ENCODE measurements at places on chromosomes 2 and 18.

DNA sequence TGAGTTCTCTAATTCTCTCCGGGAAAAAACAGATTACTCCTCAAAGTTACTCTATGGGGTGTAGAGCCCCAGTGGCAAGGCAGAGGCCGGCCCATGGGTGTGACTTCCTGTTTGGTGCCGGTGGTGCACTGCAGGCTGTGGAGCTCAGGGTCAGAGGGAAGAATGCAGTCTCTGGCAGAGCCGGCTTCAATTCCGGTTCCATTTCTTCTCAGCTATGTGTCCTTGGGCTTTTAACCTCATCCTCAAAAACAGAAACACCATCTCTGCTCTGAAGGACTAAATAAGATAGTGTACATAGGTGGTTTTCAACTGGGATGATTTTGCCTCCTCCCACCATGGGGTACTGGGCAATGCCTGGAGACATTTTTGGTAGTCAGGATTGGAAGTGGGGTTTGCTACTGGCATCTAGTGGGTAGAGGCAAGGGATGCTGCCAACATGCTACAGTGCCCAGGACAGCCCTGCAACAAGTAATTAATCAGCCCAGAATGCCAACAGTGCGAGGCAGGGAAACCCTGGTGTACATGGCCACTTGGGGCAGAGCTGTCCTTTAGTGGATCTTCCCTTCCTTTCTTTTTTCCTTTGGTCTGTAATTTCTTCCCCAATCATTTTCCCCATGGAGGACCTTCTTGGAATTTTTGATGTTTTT lies 81.2 kb downstream of the INSIG2 start:
- no peak for DNase-seq

DNA sequence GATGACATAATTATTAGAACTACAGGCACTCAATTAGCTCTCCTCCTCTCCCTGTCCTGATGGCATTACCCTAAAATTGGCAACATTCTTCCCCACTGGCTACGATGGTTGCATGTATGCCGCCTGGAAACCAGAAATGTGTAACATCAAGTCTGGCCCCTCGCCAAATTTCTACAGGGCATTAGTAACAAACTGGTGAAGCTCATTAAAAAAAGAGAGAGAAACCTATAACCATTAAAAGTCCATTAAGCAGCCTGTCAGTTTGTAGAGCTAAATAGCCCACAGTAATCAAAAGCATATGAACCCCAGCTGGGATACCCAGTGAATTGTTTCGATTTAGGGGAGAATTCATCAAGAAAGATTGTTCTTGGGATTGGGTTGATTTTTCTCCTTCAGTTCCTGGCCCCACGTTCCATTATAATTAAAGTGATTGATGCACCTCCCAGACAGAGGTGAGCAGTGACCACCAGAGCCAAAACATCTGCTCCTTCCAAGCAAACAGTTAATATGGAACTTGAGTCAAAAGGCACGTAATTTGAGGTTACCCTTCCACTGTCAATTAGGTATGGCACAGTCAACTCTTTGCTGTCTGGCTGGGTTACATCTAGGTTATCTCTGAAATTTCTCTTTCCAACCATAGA lies 208.6 kb downstream of the C1D start:
- DNase-seq: no peak

GRCh38 chr18:23300231-23300805 lies 152.8 kb upstream of the RIOK3 start:
- no peak for DNase-seq

- DNase-seq: no peak
Measured at GRCh38 chr2:201402651-201403562, 45.8 kb upstream of the FLACC1 start.

DNA sequence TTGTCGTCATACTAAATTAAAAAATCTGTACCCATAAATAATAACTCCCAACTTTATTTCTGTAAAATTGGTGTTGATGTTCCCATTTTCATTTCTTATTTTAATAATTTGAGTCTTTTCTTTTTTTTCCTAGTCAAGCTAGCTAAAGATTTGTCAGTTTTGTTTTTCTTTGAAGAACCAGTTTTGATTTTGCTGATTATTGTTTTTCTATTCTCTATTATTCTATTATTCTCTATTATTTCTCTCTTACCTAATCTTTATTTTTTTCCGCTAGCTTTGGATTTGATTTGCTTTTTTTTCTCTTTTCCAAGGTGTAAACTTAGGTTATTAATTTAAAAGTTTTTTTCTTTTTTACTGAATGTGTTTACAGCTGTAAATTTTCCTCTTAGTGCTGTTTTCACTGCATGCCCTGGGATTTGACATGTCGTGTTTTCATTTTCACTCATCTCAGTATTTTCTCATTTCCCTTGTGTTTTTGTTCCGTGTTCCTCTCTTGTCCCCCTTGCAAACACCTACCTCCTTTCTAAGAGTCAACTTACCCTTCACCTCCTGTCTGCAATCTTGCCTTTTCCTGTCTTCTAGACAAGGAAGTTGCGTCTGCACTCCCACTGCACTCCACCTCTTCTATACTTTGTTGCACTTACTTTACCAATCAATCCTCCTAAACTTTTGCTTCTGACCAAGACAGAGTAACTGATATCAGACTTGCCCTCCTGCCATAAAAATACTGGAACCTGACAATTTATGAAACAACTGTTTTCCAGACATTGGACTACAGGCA lies 18.8 kb downstream of the PSMG2 start:
- DNase-seq: no peak

DNA sequence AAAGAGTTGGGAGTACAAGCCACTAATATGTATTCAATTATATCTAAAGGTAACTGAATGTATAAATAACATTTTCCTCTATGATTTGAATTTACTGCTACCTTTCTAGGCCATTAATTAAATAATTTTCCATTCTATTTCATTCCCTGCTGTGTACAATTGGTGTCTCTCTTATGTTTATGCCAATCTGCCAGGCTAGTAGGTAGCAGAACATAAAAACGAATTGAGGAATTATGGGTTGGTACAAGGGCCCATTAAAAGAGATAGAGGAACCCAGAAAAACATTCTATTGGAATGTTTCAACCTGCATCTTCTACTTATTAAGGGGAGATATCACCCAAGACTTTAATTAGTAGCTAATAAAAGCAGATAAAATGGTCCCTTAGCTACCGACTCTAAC lies 32.2 kb downstream of the AKAIN1 start:
- no peak for DNase-seq

- DNase-seq: no peak
Measured at GRCh38 chr2:161134547-161135518, 25.4 kb upstream of the TANK start.

DNA sequence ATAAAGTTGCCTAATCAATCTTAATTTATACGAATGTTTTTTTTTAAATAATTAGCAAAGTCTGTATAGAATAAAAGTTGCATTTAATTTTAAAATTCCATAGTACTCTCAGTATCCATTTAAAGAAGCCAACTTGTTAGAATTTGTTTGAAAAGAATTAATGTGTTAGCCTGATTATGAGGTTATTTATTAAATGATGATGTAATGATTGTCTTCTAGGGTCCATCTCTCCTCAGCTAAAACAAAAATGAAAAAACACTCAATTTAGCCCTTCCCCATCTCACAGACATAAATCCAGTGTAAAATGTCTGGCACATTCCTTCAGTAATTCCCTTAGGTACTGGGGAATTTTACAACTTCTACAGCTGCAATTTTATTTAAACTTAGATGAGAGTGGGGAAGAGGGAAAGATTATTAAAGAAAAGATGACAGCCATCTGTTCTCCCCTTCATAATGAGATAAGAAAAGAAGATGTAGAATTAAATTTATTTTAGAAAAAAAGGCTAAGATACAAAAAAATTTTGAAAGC lies 68.6 kb downstream of the BARD1 start:
- DNase-seq: no peak

- no peak for DNase-seq
Measured at GRCh38 chr18:24018299-24018886, 3.8 kb downstream of the TTC39C start.

- DNase-seq: no peak
Measured at GRCh38 chr2:101173707-101174295, 22.6 kb upstream of the TBC1D8 start.

DNA sequence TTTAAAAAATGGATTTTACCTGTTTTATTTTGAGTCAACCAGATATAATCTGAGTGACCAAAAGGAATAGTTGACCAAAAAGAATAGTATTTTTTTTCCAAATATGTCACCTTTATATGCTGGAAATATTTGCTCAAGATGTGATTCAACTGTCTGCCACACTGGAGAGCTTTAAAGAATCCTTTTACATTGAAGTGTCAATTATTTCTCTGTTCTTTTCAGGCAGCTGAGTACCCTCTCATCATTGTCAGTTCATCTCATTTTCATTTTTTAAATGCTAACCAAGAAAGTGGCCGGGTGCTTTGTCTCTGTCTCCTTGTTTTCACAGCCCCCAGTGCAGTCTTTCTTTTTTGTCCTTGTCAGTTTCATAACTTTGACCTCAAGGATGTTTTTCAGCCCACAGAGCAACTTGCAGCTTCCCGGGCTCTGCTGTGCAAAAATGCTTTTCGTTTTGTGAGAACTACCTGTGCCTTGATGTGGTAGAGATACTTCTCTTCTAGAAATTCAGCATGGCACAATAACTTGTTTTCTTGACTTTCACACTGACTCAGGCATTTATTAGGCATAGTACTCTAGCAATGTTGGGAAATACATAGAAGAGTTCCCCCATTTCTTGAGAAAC lies 23.4 kb upstream of the CERS6 start:
- DNase-seq: no peak
